B cell (primary cell): ENCODE measurements at places on chromosomes 12 and 14. TPM values are rescaled to one million over a fixed set of nuclear protein-coding genes. Genes with fewer than 3 reads are reported as not detected.

The ZFYVE1 gene
- 12.5 and 17.6 TPM in 2 replicates for polyA plus RNA-seq

The COX8C gene
- polyA plus RNA-seq, result not detected in 2 replicates

The INSM2 gene
- polyA plus RNA-seq, result not detected in 2 replicates

The DNAJC22 gene
- polyA plus RNA-seq, result not detected in 2 replicates

The KCNH3 gene
- polyA plus RNA-seq, result 0.49 and 1.2 TPM in 2 replicates

The NT5DC3 gene
- polyA plus RNA-seq, result 3.1 and 4.4 TPM in 2 replicates

The SSTR1 gene
- polyA plus RNA-seq, result not detected in 2 replicates

The FZD10 gene
- polyA plus RNA-seq, result not detected in 2 replicates

The TRAF3 gene
- polyA plus RNA-seq, result 42.8 and 70.4 TPM in 2 replicates

The LIN7A gene
- 0.10 TPM in 1 of 2 replicates, not detected in the other for polyA plus RNA-seq

The PTGER2 gene
- 0.78 and 0.92 TPM in 2 replicates for polyA plus RNA-seq

The OR6C68 gene
- not detected in 2 replicates for polyA plus RNA-seq

The FAM186B gene
- 0.13 and 0.23 TPM in 2 replicates for polyA plus RNA-seq

The P2RX2 gene
- polyA plus RNA-seq, result not detected in 2 replicates

The SMOC1 gene
- 0.04 and 0.16 TPM in 2 replicates for polyA plus RNA-seq

The SYCP3 gene
- 0.04 and 0.17 TPM in 2 replicates for polyA plus RNA-seq

The HIP1R gene
- 289 and 411 TPM in 2 replicates for polyA plus RNA-seq

The NTF3 gene
- not detected in 2 replicates for polyA plus RNA-seq

The CRY1 gene
- polyA plus RNA-seq, result 2.4 and 4.5 TPM in 2 replicates

The TRIM9 gene
- polyA plus RNA-seq, result 0.12 and 0.24 TPM in 2 replicates

The NEUROD4 gene
- polyA plus RNA-seq, result not detected in 2 replicates

The MYF5 gene
- not detected in 2 replicates for polyA plus RNA-seq

The NXPH4 gene
- polyA plus RNA-seq, result 3.5 and 5.6 TPM in 2 replicates

The ALX1 gene
- polyA plus RNA-seq, result not detected in 2 replicates

The WNT1 gene
- polyA plus RNA-seq, result 0.26 and 0.55 TPM in 2 replicates

The POTEM gene
- not detected in 2 replicates for polyA plus RNA-seq

The RHOJ gene
- not detected in 2 replicates for polyA plus RNA-seq

The SLC10A1 gene
- not detected in 2 replicates for polyA plus RNA-seq

The MANSC4 gene
- polyA plus RNA-seq, result 0.25 TPM in 1 of 2 replicates, not detected in the other

The KDM2B gene
- polyA plus RNA-seq, result 108 and 109 TPM in 2 replicates

The STRN3 gene
- polyA plus RNA-seq, result 7.7 and 14.5 TPM in 2 replicates

The KRT85 gene
- not detected in 2 replicates for polyA plus RNA-seq

The C12orf42 gene
- 25.6 TPM in 2 replicates for polyA plus RNA-seq

The SERPINA10 gene
- not detected in 2 replicates for polyA plus RNA-seq

The RERG gene
- polyA plus RNA-seq, result not detected in 2 replicates

The EEA1 gene
- 1.8 and 3.2 TPM in 2 replicates for polyA plus RNA-seq

The TMEM260 gene
- polyA plus RNA-seq, result 14.2 and 21.4 TPM in 2 replicates

The TCL1B gene
- polyA plus RNA-seq, result 9.6 and 15.8 TPM in 2 replicates

The B4GALNT3 gene
- 0.13 and 0.25 TPM in 2 replicates for polyA plus RNA-seq

The NUAK1 gene
- not detected in 2 replicates for polyA plus RNA-seq
